NCI-H1092 (cell line): ENCODE measurements at places on chromosomes 16 and 17.

GRCh38 chr16:84379709-84380362 lies 11.5 kb downstream of the ATP2C2 start:
- DNase-seq = no peak

DNA sequence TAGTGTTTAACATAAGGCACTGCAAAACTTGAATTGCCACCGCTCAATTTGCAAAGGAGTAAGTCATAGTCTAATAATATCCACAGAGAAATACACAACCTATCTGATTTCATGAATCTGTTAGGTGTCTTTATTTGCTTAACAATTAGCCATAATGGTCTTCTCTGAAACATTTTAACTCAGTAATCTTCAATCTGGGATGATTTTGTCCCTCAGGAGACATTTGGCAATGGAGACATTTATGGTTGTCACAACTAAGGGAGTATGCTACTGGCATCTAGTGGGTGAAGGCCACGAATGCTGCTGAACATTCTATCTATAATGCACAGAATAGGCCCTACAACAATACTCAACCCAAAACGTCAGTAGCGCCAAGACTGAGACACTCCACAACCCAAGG lies 4.3 kb downstream of the UBE2G1 start:
- DNase-seq = no peak

- peak; percentile 47 for DNase-seq
Observed at GRCh38 chr17:17783116-17783824, 53.5 kb downstream of the SREBF1 start.

- no peak for DNase-seq
Observed at GRCh38 chr17:74206332-74206818, 2.9 kb downstream of the RPL38 start.

- no peak for DNase-seq
Observed at GRCh38 chr16:86823125-86823524, 244.8 kb downstream of the FOXL1 start.

DNA sequence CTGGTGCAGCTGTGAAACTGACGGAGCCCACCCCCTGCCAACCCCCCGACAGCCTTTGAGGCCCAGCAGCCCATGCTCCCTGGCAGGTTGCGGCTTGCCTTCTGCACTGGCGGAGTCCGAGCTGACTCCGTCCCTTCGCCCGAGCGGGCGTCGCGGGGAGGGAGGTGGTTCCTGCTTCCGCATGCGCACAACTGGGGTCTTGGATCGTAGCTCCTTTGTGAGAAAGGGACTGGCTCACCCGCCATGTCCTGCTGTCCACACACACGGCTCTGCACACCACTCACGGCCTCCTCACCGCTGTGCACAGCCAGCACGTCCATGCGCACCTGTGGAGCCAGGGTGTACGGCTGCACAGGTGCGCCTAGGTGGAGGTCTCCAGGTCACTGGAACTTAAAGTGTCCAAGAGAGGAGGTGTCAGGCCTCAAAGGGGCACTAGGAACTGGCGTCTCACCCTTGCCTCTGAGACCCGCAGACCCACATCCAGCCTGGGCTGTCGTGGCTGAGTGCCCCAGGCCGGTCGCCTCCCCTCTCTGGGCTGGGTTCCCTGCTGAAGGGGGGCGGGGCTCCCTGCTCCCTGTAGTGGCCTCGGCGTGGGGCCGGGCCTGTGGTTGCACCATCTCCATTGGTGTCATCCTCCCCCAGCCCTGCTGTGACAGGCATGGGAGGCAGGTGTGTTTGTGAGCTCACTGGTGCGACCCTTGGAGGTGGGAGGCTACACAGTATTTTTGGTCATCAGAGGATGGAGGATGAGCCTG lies 45.3 kb downstream of the JPH3 start:
- DNase-seq = no peak

GRCh38 chr17:12429116-12429515 lies 236.6 kb upstream of the MYOCD start:
- no peak for DNase-seq

GRCh38 chr17:75909812-75910274 lies 5.2 kb upstream of the MRPL38 start:
- peak; percentile 74 for DNase-seq

DNA sequence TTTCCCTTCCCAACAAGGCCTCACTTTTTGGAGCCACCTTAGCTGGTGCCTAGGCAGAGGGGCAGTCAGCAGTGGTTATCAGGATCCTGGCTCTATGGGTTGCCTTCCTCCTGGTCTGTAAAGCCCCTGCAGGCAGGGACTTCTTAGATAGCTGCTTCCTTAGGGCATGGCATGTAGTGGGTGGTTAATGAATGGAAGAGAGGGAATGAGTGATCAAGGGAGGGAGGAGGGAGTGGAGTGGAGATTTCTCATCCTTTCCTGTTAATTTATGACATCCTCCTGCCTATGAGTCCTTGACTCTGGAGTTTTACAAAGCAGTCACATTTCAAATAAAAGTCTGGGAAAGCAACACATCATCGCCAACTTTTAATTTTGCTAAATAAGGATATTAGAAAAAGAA lies 40.7 kb downstream of the SNX20 start:
- DNase-seq = no peak

- DNase-seq = no peak
Observed at GRCh38 chr16:69537706-69538080, 28.1 kb upstream of the NFAT5 start.

DNA sequence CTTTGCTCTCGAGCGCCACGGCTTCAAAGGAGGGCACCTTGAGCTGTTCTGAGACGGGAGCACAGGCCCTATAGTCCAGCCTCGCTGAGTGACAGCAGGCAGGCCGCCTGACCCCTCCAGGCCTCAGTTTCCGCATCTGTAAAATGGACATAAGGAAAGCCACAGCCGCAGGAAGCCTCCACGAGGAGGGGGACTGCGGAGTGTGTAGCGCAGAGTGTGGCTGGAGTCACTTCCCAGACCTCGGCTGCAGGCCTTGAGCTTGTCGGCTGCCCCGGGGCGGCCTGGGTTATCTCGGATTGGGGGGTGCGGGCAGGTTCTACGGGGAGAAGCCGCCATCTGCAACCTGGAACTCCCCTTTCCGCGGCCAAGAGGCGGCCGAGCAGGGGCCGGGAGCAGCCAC lies 40.8 kb downstream of the ZFPM1 start:
- DNase-seq = no peak

DNA sequence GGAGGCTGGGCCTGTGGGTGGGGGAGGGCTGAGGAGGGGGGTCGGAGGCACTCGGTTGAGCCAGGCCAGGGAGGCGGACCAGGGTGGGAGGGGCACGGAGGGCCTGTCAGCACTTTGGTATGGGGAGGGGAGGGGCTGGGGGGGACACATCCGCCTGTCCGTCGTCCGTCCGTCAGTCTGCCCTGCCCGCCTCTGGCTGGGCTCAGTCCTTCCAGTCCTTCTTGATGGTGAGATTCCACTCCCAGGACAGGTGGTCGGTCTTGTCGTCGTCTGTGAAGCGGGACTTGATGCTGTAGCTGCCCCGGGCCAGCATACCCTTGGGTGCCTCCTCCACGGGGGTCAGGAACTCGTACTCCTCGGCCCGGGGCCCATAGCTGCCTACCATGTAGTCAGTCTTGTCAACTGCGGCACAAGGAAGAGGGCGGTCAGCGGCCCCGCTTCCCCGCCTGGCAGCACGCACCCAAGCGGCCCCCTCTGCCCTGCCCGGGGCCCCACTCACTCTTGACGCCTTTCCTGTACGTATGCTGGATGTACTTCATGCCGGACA lies 2.4 kb downstream of the ARHGDIA start:
- DNase-seq = no peak

DNA sequence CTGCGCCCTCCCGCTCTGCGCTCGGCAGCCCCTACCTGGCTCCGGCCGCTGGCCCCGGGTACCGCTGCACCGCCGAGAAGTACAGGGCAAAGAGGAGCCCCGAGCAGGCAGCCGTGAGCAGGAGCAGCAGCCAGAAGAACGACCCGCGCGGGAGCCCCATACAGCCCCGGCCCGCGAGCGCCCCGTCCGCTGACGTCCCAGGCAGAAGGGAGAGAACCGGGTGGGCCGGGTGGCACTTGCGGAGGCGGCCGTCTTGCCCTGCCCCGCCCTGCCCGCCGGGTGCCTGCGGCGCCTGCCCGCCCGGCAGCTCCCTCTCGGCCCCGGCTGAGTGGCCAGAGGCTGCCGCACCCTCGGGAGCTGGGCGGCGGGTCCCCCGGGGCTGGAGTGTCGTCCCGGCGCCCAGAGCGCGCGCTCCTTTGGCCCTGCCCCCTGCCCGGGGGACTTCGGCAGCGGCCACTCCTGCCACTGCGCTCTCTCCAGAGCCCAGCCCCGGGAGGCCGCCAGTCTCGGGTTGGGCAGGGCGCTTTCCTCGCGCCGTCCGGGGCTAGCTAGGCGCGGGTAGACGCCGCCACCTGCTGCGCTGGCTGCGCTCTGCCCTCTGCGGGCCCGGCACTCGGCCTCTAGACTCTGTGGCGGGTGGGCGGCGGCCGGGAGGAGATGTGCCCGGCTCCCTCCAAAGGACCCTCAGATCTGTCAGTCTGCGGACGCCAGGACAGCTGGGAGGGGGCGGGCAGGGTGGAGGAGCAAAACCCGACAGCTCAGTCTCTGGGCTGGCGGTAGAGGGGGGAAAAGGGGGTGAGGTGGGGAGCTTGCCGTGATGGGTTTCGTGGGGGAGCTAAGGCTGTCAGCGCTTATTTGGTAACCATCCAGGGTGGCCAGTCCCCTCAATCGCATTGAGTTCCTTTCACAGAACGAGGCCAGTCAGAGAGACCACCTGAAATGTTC lies at the start of gene ST6GALNAC2:
ST6GALNAC2 (minus strand) TSS at position 212 of the 945 bp plus-strand sequence; CDS start at position 160, 52 bp downstream.
- DNase-seq = peak; percentile 23

DNA sequence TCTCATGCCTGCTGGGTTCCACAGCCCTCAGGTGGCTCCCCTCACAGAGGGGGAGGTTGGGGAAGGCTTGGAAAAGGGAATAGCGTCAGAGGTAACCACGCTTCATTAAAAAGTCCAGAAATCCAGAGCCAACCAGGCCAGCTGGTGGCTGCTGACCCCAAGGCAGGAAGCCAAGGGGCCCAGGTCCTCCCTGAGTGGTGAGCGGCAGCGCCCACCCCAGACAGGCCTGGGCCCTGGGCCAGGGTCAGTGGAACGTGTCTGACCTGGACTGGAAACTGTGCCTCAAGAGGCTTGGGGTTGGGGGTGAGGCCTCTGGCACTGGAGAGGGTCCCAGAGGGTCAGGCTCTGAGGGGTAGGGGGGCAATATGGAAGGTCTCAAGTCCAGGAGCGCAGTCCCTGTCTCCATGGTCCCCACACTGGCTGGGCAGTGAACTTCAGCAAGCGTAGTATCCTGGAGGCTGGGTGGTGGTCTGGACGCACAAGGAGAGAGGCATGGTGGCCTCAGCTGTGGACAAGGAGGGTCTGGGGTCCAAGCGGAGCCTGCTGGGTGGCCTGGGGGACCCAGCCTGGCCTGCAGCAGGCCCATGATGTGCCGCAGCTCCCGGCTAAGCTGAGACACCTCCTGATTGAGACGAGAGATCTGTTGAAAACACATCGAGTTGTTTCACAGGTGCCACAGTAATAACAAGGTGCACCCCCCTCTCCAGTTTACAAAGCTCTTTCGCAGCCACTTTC lies 5.2 kb upstream of the RAB5C start:
- no peak for DNase-seq

DNA sequence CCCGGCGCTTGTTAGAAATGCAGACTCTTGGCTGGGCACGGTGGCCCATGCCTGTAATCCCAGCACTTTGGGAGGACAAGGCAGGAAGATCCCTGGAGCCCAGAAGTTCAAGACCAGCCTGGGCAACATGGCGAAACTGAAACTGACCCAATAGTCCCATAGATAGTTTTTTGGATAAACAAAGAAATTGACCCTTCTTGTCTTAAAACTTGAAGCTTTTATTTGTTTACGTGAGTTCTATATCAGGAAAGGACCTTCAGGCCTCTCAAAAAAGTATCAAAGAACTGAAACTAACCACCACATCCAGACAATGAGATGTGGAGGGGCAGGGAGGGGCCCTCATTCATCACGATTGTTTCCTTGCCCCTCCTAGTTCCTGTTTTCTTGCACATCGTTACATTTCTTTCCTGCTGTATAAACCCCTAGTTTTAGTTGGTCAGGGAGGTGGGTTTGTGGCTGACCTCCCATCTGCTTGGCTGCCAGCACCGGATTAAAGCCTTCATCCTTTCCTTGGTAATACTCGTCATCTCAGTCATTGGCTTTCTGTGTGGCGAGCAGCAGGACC lies 29.9 kb upstream of the PRM1 start:
- no peak for DNase-seq

GRCh38 chr17:77951123-77951522 lies 7.4 kb upstream of the TNRC6C start:
- DNase-seq = no peak

- no peak for DNase-seq
Observed at GRCh38 chr16:68319185-68319908, 8.5 kb downstream of the PRMT7 start.

DNA sequence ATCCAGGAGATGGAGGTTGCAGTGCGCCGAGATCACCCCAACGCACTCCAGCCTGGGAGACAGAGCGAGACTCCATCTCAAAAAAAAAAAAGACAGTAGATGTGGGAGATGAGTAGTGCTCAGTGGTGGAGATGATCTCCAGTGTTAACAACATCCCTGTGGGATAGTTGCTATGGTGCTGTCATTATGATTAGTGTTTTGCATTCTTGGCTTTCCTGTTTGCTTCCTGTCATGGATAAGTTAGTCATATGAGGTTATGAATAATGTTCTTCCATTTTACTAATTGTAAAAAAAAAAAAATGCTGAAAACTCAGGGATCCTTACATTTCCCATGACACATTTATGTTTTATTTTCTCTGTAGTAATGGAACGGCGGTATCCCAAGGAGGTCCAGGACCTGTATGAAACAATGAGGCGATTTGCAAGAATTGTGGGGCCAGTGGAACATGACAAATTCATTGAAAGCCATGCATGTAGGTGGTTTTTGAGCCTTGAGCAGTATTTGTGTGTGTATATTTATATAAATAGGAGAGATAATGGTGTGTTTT lies 24.5 kb upstream of the DUSP14 start:
- DNase-seq = no peak

GRCh38 chr17:15273141-15273793 lies 8.1 kb upstream of the PMP22 start:
- DNase-seq = no peak

GRCh38 chr17:35965272-35965671 lies 16.0 kb downstream of the CCL16 start:
- no peak for DNase-seq

DNA sequence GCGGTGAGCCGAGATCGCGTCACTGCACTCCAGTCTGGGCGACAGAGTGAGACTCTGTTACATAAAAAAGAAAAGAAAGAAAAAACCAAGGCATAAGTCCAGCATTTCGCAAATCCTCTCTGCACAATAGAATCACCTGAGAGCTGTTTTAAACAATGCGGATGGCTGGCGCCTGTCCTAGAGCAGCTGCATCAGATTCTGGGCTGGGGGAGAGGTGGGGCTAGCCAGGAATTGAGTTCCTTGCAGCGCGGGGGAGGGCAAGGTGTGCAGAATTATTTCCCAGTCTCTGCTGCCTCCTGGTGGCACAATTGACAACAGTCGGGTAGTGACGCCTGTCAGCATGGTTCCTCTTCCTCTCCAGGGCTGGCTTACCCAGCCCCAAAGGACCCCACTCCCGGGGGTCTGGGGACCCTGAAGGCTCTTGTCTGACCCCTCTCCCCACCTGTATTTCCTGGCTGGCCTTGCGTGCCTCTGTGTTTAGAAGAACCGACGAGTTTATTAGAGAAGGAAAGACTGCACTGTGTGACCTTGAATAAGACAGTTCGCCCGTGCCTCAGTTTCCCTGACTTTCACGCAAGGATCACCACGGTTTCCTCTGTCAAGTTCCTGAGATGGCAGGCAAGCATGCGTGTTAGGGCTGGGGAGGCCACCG lies 41.1 kb upstream of the PLCG2 start:
- DNase-seq = peak; percentile 68

- DNase-seq = no peak
Observed at GRCh38 chr16:4184038-4184702, 57.7 kb downstream of the SRL start.

GRCh38 chr16:69494991-69495392 lies 70.6 kb downstream of the CYB5B start:
- DNase-seq = no peak
